ENCODE measurements at places on chromosomes 16 and 17. TPM values are rescaled to one million over a fixed set of nuclear protein-coding genes. Genes with fewer than 3 reads are reported as not detected.

GRCh38 chr16:85199069-85199725, 86.9 kb upstream of the CIBAR2 start:
- DNase-seq: no peak

GRCh38 chr16:23466162-23466885, 13.3 kb upstream of the COG7 start:
- no peak for DNase-seq

The CNTD1 gene
- 1.1 TPM for total RNA-seq

DNA sequence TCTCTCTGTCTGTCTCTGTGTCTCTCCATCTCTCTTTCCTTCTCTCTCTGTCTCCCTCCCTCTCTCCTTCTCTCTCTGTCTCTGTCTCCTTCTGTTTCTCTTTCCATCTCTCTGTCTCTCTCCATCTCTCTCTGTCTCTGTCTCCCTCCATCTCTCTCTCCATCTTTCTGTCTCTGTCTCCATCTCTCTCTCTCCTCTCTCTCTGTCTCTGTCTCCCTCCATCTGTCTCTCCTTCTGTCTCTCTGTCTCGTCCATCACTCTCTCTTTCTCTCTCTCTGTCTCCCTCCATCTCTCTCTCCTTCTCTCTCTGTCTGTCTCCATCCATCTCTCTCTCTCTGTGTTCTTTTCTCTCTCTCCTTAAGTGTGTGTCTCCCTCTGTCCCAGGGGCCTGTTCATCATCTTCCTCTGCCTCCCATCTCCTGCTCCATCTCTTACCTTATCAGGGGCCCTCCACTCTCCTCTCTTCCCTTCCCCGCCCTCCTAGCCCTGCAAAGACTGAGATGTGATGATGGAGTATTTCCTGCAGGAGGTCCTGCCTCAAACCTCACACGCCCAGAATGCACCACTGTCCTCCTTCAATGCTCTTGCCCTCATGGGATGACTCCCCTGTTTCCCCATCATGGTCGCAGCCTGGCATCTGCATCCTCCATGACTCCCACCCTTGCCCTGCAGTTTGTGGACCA, 193.3 kb downstream of the GSG1L start:
- DNase-seq: no peak

The ULK2 gene
- total RNA-seq: 46.0 TPM
